ENCODE measurements at places on chromosomes 1 and 21.

GRCh38 chr1:117501281-117501680 is 104.6 kb upstream of the TENT5C start:
- DNase-seq: no peak

DNA sequence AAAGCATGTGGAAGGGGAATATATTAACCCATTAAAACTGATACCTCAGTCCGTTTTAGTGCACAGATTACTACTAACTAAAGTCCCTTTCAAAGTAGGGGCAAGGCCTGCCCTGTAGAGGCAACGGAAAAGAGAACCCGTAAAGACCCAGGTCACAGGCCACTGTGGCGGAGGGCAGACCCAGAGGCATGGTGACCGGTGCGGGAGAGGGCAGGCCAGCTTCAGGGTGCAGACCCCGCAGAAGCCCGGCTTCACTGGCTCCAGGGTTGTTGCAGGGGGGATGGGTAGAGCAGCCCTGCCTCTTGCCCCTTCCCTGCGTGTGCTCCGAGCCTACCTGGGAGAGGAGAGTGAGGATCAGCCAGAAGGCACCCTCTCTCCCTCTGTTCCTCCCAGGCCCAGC is 17.7 kb downstream of the CNTN2 start:
- no peak for DNase-seq

GRCh38 chr1:53274026-53274425 is 35.7 kb upstream of the MAGOH start:
- no peak for DNase-seq

DNA sequence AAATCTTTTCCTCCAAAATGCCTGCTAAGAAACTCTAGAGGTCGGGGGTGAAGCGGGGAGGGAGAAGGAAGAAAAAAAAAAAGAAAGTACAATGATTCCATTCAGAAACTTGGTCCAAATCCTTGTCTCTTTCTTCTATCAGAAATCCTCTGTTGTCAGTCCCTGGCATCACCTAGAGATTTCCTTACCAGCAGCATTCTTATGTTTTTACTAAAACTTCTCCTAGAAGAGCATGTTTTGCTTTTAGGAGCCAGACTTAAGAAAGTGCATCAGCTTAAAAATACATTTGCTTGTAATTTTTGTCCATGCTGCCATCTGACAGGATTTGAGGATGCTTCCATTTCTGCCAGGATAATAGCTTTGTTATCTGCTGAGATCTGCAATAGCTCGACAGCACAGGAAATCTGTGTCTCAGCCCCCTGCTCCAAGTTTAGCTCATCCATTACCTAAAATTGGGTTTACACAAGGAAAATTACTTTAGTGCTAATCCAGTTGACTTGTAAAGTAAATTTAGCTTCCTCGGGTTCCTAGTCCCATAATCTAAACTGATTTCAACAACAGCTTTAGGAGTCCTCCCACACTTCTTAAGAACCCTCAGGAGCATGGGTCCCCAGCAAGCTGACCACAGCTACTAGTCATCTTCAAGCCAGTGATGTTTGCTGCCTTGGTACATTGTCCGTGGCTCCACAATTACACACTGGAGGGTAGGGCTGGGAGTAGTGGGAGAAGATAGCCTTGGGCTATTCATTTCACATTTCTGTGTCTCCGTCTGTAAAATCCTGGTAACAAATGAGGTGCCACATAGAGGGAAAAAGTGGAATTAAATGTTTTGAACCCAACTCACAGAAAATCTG is 92.3 kb upstream of the UBE2U start:
- no peak for DNase-seq

GRCh38 chr1:117638759-117639158 is 32.9 kb downstream of the TENT5C start:
- DNase-seq: no peak

DNA sequence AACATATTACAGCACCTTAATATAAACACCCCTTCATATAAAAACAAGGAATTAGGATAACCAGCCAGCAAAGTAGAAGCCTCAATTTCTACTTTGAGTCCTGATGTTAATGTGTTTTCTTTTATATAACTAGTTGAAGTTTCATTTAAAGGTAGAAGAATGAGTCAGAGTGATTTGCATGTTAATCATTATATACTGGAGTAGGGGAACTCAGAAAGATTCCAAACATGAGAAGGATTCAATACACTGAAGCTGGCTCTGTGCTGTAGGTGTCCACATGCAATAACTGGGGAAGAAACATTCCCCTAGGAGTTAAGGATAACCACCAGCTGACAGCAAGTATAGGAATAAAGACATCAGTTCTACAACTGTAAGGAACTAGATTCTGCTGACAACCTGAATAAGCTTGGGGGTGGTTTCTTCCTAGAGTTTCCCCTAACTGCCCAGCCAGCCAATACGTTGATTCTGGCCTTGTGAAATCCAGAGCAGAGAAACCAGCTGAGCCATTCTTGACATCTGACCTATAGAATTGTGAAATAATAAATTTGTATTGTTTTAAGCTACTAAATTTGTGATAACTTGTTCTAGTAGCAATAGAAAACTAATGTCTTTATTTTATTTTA is 33.4 kb upstream of the RNPC3 start:
- no peak for DNase-seq

Data from stimulated activated CD4-positive, alpha-beta T cell treated with anti-CD3 and anti-CD28 coated beads, Interleukin-1b, Interleukin-23, amount 100 ng/mL, for 24 hours (primary cell).